ENCODE measurements at places on chromosomes 11 and 22. TPM values are rescaled to one million over a fixed set of nuclear protein-coding genes. Genes with fewer than 3 reads are reported as not detected.

Gene HEPN1
- 0.28 TPM for total RNA-seq

GRCh38 chr11:133107136-133107535, 425.2 kb downstream of the OPCML start:
- DNase-seq: no peak

DNA sequence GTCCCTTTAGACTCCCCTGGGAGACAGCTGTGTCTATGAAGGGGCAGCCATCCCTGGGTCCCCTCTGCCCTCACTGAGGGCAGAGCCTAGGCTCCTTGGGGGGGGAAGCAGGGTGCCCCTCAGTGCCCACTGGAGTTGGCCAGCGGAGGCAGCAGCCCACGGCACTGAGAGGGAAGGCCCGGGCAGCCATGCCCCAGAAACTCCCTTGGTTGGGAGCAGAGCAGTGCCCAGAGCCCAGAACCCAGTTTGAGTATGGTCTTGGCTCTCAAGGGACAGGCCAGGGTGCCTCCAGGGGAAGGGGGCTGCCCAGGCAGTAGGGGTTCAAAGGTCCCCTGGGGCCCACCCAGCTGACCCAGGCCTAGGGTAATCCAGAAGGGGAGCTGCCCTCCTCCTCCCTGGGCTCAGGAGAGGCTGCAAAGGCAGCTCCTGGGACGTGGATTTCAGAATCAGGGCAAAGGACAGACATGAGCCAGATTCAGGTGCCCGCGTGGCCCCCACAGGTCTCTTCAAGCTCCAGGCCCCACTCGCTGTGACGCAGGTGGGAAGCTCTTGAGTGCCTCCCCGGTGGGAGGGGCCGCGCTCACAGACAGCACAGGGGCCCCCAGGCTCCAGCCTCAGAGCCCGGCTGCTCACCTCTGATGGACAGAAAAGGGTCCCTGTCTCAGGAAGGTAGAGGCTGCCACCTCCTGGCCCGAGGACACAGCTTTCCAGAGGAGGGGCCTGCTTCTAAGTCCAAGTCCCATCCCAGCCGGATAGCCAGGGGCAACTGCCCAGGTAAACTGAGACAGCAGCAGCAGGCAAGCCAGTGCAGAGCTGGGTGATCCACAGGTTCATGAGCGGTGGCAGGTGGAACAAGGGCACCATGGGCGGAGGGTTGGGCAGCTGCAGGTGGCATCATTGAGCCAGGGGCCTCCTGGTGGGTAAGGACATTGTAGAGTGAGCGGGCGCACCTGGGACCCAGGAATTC, 2.6 kb downstream of the C11orf21 start:
- DNase-seq: peak; percentile 66

GRCh38 chr11:93736129-93736528, 5.2 kb downstream of the TAF1D start:
- DNase-seq: no peak

Gene OR5B21
- total RNA-seq: not detected

DNA sequence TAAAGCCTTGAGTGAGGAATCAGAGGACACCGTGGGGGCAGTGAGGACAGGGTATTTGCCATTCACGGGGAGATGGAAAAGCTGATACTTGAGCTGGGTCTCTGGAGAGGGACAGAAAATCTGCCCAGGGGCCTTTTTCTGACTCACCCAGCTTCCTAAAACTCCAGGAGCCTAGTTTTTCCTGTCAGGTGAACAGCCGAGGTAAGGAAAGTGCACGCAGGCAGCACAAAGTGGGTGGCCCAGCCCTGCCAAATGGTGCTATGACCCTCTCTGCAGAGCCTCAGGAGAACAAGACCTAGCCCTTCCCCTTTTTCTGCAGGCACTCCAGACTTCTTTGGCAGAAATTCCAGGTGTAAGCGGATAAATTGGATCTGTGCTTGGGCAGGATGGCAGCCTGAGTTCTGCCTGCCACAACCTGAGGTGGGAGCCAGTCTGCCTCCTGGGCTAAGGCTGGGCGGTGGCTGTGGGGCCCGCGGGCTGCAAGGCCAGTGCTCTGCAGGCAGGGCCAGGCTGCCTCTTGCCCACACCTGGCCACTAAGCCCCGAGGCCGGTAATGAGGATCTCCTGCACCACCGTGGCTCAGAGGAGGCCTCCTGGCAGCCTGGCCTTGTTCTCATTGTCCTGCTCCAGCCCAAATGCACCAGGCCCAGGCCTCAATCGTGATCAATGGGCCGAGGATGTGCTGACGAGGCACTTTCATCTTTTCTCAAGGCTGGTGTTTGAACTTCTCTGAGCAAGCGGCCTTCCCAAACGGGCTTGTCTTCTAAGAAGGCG, 72.9 kb upstream of the LMO1 start:
- no peak for DNase-seq

GRCh38 chr11:65425105-65425970, 2.7 kb downstream of the NEAT1 start:
- DNase-seq: peak; percentile 77
